Activated B cell treated with CpG ODN at 0.5 μM for 24 hours (primary cell): ENCODE measurements at places on chromosomes 2 and 18.
A peak's percentile ranks its signal among the peaks of the same experiment; 100 is the strongest.

GRCh38 chr18:5895299-5895875 lies at the start of gene TMEM200C:
Gene TMEM200C (minus strand): TSS chr18:5895522. CDS start chr18:5892063, 3,459 bp downstream.
- DNase-seq = no peak

- no peak for DNase-seq
Observed at GRCh38 chr2:121521359-121521758, 9.3 kb upstream of the RNU4ATAC start.

- DNase-seq = no peak
Observed at GRCh38 chr18:26442126-26442525, 106.2 kb downstream of the KCTD1 start.

DNA sequence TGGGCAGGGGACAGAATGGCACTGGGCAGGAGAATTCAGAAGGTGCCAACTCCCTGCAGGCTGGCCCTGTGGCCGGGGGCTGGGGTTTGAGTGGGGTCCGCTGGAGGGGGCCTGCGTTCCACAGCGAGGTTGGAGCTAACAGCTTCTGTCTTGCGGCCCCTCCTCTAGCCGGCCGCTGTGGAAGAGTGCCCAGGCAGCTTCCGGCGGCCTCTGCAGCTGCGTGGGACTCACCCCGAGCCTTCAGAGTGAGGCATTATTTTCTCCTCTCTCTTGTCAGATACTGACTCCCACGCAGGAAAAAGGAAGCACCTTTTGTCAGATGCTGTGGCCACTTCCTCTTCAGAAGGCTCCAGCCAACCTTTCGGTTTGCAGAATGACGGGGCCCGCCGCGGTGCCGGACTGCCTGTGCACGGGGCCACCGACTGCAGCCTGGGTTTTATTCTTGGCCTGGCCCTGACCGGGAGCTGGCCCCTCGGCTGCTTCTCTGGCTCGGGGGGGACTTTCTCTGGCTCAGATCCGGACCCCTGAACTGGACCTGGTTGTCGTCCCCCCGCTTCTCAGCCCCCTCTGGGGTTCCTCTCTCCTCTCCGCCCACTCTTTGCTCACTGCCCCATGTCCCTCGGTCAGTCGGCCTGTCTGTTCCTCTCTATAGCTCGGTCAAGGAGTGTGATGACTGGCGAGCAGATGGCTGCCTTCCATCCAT lies 40.1 kb downstream of the ARHGAP25 start:
- peak; percentile 71 for DNase-seq

DNA sequence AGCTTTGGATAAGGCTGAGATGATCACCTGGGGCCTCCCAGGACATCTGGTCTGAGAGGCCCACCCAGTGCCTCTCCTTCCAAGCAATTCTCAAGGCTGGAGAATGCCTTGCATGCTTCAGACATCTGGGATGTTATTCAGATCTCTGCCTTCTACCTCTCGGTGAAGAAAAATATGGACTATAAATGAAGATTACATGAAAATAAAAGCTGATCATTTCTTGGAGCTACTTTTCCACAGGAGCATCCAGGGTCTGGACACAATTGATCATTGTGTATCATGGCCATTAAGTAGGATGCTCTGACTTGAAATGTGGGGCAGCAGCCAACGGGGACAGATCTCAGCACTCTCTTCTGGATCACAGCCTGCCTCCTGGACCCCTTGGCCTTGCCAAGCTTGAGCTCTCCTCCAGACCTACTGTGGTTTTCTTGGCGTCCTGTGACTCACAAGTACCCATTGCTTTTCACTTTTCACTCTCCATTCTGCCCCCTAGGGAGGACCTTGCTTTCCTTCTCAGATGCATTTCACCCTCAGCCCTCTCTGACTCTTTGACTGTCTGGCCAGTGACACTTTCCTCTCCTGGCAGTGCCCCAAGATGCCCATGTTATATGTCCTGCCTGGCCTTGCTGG lies 203.1 kb downstream of the INSIG2 start:
- DNase-seq = no peak

DNA sequence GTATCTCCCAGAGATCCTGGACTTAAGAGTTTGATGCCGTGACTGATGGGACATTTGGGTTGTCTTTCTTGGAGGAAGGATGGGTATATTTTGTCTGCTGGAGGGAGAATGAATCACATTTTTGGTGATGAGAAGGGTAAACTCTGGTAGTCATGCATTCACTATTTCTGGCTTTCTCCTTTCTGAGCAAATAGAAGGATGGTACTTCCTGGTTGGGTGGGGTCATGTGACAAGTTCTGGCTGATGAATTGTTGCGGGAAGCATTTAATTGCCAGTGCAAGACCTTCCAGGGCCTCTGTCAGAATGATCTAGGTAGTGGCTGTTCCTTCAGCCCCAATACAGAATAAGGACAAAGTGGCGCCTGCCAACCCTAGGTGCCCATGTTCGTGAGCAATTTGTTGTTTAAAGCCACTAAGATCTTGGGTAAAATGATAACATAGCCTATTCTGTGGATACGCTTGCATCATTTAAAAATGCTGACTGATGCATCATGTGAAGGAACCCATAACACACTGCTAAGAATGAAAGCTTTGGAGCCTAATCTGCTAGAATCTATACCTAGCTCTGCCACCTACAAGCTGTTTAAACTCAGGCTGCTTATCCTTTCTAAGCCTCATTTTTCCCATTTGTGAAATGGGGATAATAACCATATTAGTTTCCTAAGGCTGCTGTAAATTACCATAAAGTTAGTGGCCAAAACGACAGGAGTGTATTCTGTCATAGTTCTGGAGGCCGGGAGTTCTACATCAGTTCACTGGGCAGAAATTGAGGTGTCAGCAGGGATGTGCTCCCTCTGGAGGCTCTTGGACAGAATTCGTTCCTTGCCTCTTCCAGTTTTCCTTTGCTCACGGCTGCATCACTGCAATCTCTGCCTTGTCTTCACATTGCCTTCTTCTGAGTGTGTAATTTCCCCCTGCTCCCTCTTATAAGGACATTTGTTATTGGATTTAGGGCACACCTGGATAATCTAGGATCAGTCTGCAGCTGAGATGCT lies 281.3 kb downstream of the AGPS start:
- no peak for DNase-seq

DNA sequence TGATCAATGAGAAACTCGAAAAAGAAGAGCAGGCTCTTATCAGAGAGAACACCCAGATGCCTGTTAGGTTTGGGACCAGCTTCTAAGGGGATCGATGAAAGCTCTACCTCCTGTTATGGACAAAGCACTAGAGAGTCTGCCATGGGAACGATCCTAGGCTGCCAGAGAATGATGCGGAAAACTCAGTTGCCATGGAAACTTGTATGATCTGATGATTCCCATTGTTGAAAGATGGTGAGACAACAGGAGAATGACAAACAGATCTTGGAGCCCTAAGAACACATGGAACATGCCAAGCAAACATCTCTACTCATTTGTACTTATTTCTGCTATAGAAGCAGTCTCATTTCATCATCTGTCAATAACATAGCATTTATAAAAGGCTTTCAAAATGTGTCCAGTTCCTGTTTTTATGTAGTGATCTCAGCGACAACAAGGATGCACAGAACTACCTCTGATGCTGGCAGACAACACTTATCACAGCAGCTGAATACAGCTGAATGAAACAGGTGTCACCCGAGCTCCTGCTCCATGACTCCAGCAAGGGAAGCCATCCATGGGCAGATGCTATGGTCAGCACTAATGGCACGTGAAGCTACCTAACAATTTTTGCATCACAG lies 59.6 kb downstream of the NCKAP5 start:
- no peak for DNase-seq

- DNase-seq = no peak
Observed at GRCh38 chr2:39506215-39506614, 69.1 kb upstream of the MAP4K3 start.

GRCh38 chr18:35121531-35121930 lies 80.3 kb downstream of the MAPRE2 start:
- no peak for DNase-seq

DNA sequence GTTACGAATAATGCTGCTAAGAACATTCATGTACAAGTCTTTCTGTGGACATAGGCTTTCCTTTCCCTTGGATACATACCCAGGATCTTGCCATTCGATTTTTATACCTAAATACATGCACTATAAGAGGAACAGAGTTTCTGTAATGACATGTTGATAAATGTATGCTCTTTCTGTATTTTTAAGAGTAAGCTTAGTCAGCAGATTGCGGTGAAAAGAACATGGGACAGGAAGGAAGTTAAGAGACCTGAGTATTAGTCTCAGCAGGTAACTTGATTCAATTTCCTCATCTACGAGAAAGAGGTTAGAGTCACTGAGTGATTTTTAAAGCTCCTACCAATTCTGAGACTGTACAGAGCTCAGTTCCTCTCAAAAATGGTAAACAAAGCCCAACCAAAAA lies 2.6 kb upstream of the TLK1 start:
- DNase-seq = no peak

DNA sequence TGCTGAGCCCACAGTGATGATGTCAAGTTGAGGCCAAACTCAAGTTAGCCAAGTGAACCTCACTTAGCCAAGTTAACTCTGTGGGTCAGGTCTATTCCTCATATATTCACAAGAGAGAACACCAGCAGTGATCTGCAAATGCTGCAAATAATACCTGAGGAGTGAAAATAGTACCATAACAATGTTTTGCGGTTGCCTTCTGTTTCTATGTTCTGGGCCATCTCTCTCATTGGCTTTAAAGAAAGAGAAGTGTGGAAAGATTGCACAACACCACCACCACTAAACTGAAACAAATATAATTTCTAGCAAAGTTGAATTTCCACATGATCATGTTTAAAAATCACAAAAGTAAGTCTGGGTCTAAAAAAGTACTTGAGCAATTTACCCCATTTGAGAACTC lies 211.1 kb upstream of the GALNT5 start:
- no peak for DNase-seq
